ENCODE measurements at places on chromosomes 2 and 18. TPM values are rescaled to one million over a fixed set of nuclear protein-coding genes. Genes with fewer than 3 reads are reported as not detected.

DNA sequence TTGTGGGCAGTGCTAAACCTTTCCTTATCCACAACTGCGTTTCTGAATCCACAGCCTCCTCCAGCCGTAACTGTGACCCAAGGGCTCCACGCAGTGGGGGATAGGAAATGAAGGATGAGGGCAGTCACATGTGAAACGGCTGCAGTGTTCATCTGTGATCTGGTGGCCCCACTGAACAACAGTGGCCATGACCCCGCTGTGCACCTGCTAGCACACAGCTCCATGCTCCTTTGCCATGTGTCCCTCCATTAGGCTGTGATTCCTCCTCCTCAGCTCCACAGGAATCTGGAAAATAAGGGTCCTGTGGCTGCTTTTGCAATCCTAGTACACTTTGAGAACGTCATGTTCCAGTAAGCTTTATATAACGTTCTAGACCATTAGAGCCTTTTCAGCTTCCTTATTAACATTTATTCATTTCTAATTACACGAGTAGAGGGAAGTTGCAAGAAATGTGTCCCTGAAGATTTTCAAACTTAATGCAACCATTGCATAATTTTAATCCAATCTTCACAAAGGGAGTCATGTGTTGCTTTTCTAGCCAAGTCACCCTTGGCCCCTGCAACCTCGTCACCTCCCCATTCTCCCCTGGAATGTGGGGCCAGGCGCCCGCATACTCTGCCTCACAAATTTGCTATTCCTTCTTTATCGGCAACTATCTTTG is 7.1 kb upstream of the NAPG start:
- H3K27me3 ChIP-seq, result peaks cover 52% of the 10 kb centered on the region
- no peak for DNase-seq
- H3K27ac ChIP-seq, result no peak overlapping the region
- H3K4me3 ChIP-seq, result no peak overlapping the region
- H3K4me1 ChIP-seq, result peaks cover 7% of the 10 kb centered on the region

DNA sequence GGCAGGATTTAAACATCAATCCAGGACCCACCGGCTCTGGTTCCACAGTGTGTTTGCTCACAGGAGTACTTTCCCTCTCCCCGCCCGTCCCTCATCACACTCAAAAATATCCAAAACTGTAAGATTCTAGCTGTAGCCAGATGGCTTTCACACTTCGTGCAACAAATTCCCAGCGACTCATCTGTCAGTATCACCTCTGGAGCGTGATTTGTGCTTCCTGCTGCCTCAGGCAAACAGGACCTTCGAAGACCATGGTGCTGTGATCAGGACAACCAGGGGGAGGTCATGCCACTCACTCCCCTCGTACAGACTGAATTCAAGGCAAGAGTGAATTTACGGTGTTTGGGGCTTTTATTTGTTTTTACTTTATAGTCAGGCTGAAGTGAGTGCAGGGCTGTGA is 154.5 kb upstream of the PID1 start:
- H3K36me3 ChIP-seq, result no peaks in the 10 kb centered on the region
- H3K4me1 ChIP-seq, result no peaks in the 10 kb centered on the region
- no peaks in the 10 kb centered on the region for H3K27me3 ChIP-seq
- no peak for DNase-seq
- H3K27ac ChIP-seq, result no peak overlapping the region
- H3K4me3 ChIP-seq, result no peak overlapping the region

DNA sequence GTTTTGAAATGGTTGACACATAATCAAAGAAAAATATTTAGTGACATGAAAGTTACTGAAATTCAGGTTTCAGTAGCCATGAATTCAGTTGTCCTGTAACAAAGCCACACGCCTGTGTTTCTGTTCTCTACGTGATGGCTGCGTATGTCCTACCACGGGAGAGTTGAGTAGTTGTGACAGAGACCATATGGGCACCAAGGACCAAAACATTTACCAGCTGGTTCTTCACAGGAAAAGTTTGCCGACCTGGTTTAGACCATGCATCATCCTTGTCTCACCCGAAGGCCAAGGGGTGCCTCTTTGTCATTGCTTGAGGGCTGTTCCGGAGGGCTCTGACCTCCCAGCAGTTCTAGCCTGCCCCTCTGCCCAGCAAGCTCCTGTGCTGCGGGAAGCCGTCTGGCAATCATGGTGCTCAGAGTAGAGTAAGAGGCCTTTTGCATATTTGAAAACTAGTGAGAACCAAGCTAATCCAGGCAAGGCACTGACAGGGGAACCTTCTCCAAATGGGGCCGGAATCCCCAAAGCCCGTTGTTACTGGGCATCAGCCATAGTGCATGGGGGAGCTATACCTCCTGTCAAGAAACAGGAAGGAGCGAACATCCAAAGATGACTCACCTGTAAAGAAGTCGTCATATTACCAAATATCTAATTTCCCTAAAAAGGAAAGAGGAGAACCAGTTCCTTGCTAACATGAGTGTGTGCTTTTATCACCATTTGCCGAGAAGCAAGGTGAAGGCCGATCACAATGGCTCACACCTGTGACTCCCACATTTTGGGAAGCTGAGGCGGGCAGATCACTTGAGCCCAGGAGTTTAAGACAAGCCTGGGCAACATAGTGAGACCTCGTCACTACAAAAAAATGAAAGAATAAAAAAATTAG is 92.6 kb upstream of the RAB12 start:
- H3K27ac ChIP-seq, result no peak overlapping the region
- no peaks in the 10 kb centered on the region for H3K36me3 ChIP-seq

TMEM37 gene
- not detected for total RNA-seq

CYP27A1 gene
- not detected for total RNA-seq

All from activated CD4-positive, alpha-beta memory T cell treated with anti-CD3 and anti-CD28 coated beads, Interleukin-2, amount 10 ng/mL, durations not matched to agents 7 days and 5 days (primary cell).